ENCODE measurements at places on chromosomes 2 and 18. TPM values are rescaled to one million over a fixed set of nuclear protein-coding genes. Genes with fewer than 3 reads are reported as not detected.

GRCh38 chr2:64617631-64618151 lies 36.0 kb downstream of the SERTAD2 start:
- no peaks in the 10 kb centered on the region for H3K36me3 ChIP-seq
- no peak overlapping the region for H3K27ac ChIP-seq
- peaks cover 16% of the 10 kb centered on the region for H3K27me3 ChIP-seq
- no peak overlapping the region for H3K4me3 ChIP-seq

PLCL1 gene
- 0.78 TPM for total RNA-seq

SLC9A4 gene
- total RNA-seq: not detected

DNA sequence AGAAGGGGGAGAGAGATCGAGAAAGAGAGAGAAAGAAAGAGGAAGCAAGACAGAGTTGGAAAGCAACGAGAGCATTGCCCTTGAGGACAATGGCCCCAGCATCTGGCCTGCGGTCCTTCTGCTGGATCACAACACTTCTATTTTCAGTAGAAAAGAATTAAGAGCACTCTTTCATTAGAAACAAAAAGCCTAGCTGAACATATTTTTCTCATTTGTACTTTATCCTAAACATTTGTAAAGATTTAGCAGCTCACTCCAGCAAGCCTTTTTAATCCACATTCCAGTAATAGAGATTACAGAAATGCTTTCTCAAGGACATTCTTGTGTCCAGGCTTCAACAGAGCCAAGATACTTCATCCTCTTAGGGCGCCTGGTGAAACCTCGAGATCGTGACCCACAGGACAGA lies 31.6 kb upstream of the AFF3 start:
- no peaks in the 10 kb centered on the region for H3K36me3 ChIP-seq
- DNase-seq: no peak
- no peak overlapping the region for H3K4me3 ChIP-seq
- no peak overlapping the region for H3K27ac ChIP-seq
- no peaks in the 10 kb centered on the region for H3K4me1 ChIP-seq

GRCh38 chr2:120920454-120921148 lies 184.9 kb downstream of the GLI2 start:
- H3K27me3 ChIP-seq: no peaks in the 10 kb centered on the region
- H3K4me1 ChIP-seq: no peaks in the 10 kb centered on the region
- no peaks in the 10 kb centered on the region for H3K36me3 ChIP-seq
- no peak for DNase-seq
- no peak overlapping the region for H3K27ac ChIP-seq
- no peak overlapping the region for H3K4me3 ChIP-seq

- no peak overlapping the region for H3K4me3 ChIP-seq
- H3K4me1 ChIP-seq: no peaks in the 10 kb centered on the region
- peaks cover 10% of the 10 kb centered on the region for H3K27me3 ChIP-seq
- no peaks in the 10 kb centered on the region for H3K36me3 ChIP-seq
- H3K27ac ChIP-seq: no peak overlapping the region
Measured at GRCh38 chr2:127157114-127157513, 50.2 kb upstream of the BIN1 start.

TRABD2A gene
- total RNA-seq: 62.2 TPM

CD207 gene
- total RNA-seq: not detected

CCDC121 gene
- 0.66 TPM for total RNA-seq

- H3K4me3 ChIP-seq: no peak overlapping the region
- H3K27ac ChIP-seq: no peak overlapping the region
- DNase-seq: no peak
- peaks cover 3% of the 10 kb centered on the region for H3K36me3 ChIP-seq
Measured at GRCh38 chr18:57835904-57836303, 32.8 kb upstream of the ATP8B1 start.

TGFA gene
- not detected for total RNA-seq

PIEZO2 gene
- total RNA-seq: not detected

- H3K4me1 ChIP-seq: peaks cover 76% of the 10 kb centered on the region
- peak overlapping the region; percentile 85 for H3K4me3 ChIP-seq
- no peak for DNase-seq
- peak overlapping the region; percentile 100 for H3K27ac ChIP-seq
- H3K36me3 ChIP-seq: peaks cover 55% of the 10 kb centered on the region
Measured at GRCh38 chr2:203710226-203710625, 3.8 kb downstream of the CD28 start.

DNA sequence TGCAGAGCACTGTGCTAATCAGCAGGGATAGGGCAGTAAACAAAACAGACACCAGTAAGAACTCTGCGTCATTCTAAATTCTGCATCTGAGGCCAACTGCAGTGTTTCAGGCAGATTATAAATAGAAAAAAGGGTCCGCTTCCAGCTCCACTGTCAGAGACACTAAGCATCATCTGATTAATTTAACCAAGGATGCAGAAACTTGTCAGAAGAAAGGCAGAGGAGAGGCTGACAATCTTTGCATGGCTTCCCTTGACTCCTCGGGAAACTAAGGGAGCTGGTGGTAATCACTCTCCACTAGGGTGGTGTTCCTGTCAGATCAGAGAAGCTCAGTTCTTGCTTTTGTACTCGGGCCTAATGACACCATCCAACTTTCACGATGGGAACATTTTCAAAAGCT lies 123.5 kb downstream of the DNAH6 start:
- no peaks in the 10 kb centered on the region for H3K27me3 ChIP-seq
- H3K27ac ChIP-seq: no peak overlapping the region
- H3K4me3 ChIP-seq: no peak overlapping the region
- H3K36me3 ChIP-seq: no peaks in the 10 kb centered on the region
- DNase-seq: no peak
- H3K4me1 ChIP-seq: no peaks in the 10 kb centered on the region

TXNDC2 gene
- 0.26 TPM for total RNA-seq

DNA sequence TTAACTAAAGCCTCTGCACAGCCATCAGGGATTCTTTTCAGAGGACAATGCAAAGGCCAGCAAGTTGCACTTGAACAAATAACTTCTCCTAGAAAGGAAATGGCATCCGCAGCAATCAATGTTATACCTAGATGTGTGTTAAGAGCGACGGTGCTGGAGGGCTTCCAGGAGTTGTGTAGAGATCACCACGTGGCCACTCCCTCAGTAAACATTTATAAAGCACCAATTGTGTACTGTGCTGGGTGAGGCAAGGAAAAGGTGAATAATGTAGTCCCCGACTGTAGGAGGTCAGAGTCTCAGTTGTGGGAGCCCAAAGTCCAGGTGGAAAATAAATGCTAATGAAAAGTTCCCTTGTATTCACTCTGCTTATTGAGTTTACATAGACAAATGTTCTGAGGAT lies 135.0 kb downstream of the ALK start:
- no peak overlapping the region for H3K27ac ChIP-seq
- H3K27me3 ChIP-seq: no peaks in the 10 kb centered on the region
- no peaks in the 10 kb centered on the region for H3K36me3 ChIP-seq
- no peaks in the 10 kb centered on the region for H3K4me1 ChIP-seq
- no peak for DNase-seq
